NCI-H524 (cell line): ENCODE measurements at places on chromosomes 12 and 14.

DNA sequence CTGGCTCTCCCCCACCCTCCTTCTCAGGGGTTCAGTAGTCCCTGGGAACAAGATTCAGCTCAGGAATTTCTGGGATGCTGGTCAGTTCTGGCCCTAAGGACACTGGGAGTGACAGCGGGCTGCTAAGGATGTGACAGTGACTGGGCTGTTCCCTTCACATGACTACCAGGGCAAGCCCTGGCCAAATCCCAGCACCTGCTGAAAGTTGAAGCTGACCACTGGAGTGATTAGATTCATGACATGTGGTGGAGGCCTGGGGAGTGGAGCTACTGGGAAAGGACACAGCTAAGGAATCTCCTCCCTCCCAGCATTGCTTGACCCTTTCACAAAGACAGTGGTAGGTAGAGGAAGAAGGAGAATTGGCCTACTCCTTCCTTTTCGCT, 204.9 kb downstream of the DAD1 start:
- no peak for DNase-seq

DNA sequence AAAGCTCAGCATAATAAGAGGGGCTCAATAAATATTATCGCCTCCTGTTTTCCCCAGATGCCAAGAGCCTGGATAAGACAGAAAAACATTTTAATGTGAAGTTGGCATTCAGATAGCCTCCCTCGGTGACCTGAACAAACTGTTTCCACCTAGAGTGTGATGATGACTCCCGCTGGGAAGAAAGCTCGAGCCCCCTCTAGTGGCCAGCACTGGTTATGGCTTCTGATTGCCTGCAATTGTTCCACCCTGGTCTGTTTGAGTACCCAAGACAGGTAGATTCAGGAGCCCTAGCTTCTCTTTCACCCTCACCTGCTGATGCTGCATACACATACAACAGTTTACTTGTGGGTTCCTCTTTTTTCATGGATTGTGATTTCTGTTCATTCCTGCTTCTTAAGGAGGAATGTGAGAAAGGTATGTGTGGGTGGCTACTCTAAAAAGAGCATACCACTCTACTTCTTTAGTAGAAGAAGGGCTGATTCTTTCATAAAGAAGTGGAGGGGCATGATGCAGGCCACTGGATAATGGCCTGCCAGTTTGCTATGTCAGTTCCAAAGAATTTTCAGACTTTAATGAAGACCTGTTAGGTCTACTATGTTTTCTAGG, 6.4 kb downstream of the ERG28 start:
- DNase-seq: peak; percentile 42

DNA sequence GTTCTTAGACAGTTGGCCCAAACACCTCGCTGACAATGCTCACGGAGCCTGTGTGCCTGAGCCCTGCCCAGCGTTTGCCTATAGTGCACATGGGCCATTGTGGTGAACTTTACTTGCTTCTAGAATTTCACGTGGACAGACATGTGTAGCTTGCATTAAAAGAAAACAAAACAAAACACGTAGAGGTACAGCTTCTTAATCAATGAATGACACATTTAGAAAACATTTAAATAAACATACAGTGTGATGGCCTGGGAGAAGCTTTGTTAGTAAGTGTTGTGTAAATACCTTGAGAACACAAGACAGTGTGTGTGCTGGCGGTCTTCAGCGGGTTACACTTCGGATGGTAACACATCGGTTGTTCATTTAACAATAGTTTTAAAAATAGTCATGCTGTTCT, 38.1 kb downstream of the SMOC1 start:
- no peak for DNase-seq

GRCh38 chr12:51911788-51912711, 4.7 kb downstream of the ACVRL1 start:
- DNase-seq: no peak

- no peak for DNase-seq
These were observed 239.8 kb downstream of the KTN1 start for GRCh38 chr14:55819610-55820304.

DNA sequence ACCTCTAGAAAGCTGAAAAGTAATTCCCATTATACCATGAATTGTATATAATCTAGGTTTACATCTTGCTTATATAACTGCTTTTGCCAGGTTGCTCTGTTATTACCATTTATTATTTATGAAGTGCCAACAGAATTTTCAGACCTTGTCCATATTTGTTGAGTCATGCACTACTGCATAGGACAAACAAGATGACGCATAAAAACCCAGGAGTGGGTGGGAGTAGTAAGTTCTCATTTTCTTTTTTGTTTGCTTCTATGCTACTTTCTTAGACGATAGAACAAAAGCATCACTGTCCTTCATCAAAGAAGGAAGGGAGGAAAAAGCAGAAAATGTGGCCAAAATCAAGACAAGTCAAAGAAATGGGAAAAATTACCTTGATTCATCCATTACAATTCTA, 119.0 kb upstream of the RASSF8 start:
- DNase-seq: no peak
